ENCODE measurements at places on chromosomes 6 and 20.

DNA sequence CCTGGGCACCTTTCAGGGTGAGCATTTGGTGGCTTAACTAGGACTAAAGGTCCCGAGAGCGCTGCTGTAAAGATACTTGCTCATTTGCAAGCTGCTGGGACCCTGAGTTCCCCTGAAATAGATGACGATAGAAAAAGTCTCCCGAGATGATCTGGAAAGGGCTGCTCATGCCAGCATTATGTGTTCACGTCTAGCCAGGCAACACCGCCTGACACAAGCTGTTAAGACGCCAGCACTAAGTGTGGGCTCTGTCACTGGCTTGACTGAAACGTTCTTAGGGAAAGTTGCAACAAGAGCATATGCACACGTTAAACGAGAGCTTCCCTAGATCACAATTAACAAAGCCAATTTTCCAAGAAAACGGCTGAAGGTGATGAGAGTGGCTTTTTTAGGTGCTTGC, 113.7 kb downstream of the SLC23A2 start:
- no peak for DNase-seq

- DNase-seq = no peak
Observed at GRCh38 chr20:62787321-62787720, 9.0 kb upstream of the MRGBP start.

GRCh38 chr20:10218536-10219451, at the start of gene SNAP25:
Gene SNAP25 (plus strand): TSS chr20:10218830. CDS start chr20:10275492, 56,662 bp downstream.
- DNase-seq = peak; percentile 91

GRCh38 chr6:44851176-44851575, 463.7 kb downstream of the CDC5L start:
- DNase-seq = peak; percentile 51

DNA sequence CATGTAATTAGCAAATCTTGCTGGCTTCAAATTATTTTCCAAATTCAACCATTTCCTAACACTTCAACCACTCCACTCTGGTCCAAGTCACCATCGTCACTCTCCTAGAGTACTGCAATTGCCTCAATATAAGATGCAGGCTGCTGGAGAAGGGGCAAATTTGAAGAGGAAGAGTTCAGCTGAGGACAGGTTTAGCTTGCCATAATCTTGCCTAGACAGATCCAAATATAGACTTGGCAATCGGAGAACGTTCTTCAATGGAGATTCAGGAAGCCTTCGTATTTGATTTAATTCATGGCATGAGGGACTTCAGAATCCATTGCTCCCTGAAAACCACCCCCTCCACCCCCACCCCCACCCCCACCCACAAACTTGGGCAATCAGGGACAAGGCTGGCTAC, 15.4 kb upstream of the KHDC1L start:
- no peak for DNase-seq

- DNase-seq = peak; percentile 73
Observed at GRCh38 chr6:85044361-85044760, 280.0 kb upstream of the TBX18 start.

GRCh38 chr6:90978046-90978445, 391.2 kb upstream of the MAP3K7 start:
- no peak for DNase-seq

DNA sequence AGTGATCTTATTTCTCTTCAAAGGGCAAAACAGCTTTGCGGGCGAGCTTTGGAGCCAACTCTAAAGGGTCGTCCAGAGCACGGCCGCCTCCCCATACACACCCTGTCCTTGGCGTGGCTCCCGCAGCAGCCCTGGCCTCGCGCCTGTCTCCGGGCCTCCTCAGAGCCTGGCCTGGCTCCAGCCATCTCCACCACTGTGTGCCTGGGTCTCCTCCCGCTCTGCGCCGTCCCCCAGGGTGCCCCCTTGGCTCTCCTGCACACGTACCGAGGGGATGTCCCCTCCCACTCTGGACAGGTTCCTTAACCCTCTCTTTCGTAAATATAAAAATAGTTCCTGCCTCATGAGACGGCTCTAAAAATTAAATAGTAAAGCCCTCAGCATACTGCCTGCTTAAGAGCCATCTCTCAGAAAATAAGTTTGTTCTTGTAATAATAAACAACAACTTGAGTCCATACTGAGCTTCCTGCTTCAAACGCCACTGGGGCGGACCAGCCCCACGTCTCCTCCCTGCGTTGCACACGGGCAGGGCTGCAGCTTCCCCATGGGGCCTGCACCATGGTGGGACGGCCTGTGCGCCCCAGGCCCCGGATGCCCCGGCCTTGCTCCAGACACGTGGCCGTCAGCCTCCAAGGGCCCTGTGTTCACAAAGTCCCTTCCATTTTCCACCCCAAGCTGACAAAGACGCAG, 226.2 kb downstream of the TTLL2 start:
- DNase-seq = no peak

GRCh38 chr6:14665827-14666724, 548.5 kb downstream of the CD83 start:
- peak; percentile 98 for DNase-seq
